Stimulated activated CD8-positive, alpha-beta memory T cell treated with anti-CD3 and anti-CD28 coated beads, Interleukin-15, amount 100 ng/mL, for 1 hour (primary cell): ENCODE measurements at places on chromosomes 16 and 17.

- no peak for DNase-seq
Measured at GRCh38 chr17:10105513-10106001, 92.8 kb downstream of the GAS7 start.

DNA sequence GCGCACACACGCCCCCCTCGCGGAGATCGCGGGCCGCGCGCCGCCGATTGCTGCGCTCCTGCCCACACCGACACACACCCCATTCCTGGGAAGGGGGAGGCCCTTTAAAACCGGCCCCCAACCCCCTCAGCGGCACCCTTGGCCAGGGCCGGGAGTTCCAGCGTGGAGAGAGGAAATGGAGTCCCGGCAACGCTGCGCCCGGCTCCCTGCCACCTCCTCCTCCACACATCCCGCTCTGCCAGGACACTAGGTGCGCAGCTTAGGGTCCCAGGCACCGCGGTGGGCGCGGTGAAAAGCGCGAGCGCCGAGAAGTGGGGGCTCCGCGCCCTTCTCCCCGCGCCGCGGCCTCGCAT is 397 bp downstream of the CDC42EP4 start:
- no peak for DNase-seq

DNA sequence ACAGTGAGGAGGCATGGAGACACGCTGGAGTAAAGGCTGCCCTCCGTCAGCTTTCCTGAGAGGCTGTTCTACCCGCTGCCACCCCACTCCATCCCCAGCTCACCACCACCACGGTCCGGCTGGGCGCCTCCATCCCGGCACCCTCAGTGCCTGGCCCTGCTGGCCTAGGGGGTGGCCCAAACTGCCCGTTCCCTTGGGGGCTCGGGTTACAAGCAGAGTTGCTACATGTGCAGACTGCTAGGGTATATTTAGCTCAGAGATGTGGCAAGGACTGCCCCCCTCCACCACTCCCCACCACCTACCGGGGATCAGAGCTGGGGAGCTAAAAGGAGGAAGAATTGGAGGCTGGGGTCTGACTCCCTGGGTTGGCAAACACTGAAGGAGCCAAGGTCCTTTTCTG is 4.1 kb downstream of the CACNB1 start:
- no peak for DNase-seq

GRCh38 chr16:53775106-53775820 is 71.3 kb downstream of the FTO start:
- DNase-seq, result no peak

GRCh38 chr17:37388266-37388665 is 12.5 kb downstream of the C17orf78 start:
- DNase-seq, result no peak

- DNase-seq, result no peak
Measured at GRCh38 chr16:31569360-31569717, 41.6 kb downstream of the AHSP start.
